Fibroblast of lung (primary cell): ENCODE measurements at places on chromosomes 13 and 19.

GRCh38 chr13:97179501-97179900 lies 42.6 kb upstream of the MBNL2 start:
- no peak for DNase-seq

- no peak for DNase-seq
These were observed 230.1 kb downstream of the POSTN start for GRCh38 chr13:37368501-37368900.

DNA sequence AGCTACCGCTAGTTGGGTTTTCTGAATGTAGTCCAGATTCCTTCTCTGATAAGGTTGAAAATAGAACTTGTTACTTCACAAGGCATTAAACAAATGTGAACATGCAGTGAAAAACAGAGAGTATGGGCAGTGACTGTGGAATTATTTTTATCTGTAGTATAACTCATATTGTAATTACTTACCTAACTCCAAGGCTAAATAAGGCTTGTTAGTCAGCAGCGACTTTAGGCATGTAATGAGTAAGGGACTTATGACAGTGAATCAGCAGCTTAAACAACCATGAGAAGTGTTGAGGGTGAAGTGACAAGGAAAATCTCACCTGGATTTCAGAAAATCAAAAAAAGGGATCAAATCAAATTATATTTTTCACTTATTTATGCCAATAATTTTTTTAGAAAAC lies 1719.5 kb upstream of the MIR17HG start:
- peak; percentile 60 for DNase-seq

DNA sequence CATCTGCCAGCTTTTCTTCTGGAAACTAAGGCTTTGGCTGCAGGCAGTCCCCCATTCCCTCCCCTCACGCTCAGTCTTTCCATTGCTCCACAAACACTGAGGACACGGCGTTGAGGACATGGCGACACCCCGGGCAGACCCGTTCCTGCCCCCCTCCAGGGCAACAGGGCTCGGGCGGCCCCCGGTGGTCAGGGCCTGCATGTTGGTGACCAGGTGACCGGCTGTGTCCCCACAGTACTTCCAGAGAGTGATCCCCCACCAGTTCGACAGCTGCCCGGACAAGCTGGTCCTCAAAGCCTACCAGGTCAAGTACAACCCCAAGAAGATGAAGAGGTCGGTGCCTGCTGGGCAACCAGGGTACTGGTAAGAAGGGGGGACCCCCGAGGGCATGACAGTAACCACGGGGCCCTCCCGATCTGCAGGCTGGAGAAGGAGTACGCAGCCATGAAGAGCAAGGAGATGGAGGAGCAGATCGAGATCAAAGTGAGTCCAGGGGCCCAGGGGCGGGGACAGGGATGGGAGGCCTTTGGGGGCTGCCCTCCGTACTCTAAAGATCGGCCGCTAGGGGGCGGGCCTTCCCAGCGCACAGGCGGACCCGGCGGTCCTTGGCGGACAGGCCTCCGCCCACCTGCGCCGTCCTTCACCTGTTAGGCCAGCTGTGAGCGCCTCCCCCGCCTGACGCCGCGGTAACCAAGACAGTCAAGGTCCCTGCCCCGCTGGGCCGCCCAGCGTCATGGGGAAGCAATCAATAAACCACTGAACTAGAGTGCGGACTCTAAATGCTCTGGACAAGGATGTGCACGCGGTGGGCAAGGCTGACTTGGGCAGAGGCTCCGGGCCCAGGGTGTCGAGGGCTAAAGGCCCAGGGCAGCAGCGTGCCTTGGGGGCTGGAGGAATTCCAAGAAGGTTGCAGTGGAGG lies 21.1 kb downstream of the PRR36 start:
- DNase-seq, result peak; percentile 44

DNA sequence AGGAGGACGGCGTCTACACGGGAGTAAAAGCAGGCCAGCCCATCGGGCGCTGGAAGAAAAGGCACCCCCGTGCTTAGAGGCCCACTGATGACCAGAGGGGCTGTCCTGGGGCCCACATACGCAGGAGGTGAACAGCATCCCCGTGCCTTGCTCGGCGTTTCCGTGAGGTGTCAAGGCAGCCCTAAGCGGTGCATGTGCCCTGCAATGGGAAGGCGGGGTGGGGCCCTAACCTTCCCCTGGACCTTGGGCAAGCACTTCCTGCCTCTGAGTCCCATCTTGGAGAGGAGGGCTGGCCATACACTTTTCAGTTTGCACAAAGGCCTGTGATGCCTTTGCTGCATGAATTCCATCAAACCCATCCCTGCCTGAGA lies 47.8 kb upstream of the ATP11A start:
- no peak for DNase-seq

DNA sequence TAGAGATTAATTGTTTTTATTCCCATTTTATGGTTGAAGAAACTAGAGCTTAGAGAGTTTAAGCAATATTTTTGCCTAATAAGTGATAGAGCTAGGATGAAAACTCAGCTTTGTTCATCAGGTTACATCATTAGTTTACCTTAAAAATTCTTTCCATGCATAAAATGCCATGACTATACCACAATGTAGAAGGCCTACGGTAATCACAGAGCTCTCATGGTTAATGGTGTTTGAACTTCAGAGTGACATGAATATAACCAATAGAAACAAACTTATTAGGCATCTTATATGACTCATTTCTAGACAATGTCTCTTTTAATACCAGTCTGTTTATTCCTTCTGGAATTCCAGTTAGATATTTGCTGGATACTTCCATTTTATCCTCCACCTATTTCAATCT lies 78.5 kb downstream of the FGF9 start:
- DNase-seq, result peak; percentile 64

DNA sequence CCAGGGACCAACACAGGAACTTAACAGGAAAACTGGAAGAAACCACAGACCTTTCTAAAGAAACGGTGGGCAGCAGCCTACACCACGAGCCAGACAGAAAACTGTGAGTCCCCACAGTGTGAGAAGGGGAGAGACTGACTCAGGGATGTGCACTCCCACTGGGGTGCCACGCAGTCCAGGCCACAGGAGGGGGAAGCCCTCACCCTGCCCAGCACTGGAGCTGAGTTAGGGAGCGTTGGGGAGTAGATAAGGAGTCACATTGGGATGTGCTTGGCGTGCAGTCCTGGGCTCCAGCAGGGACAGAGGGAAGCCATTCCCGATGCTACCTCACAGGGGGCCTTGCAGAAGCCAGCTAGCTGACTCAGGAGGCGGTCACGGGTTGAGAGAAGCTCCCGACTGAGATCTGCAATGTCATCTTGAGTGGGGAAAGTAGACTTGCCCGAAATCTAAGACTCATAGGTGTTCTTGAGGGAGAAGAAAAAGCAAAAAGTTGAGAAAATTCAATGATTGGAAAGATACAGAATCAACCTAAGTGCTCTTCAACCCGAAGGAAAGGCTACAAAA lies 17.3 kb downstream of the SIGLEC8 start:
- no peak for DNase-seq

- no peak for DNase-seq
These were observed 8.2 kb downstream of the NALCN start for GRCh38 chr13:101408154-101408553.

DNA sequence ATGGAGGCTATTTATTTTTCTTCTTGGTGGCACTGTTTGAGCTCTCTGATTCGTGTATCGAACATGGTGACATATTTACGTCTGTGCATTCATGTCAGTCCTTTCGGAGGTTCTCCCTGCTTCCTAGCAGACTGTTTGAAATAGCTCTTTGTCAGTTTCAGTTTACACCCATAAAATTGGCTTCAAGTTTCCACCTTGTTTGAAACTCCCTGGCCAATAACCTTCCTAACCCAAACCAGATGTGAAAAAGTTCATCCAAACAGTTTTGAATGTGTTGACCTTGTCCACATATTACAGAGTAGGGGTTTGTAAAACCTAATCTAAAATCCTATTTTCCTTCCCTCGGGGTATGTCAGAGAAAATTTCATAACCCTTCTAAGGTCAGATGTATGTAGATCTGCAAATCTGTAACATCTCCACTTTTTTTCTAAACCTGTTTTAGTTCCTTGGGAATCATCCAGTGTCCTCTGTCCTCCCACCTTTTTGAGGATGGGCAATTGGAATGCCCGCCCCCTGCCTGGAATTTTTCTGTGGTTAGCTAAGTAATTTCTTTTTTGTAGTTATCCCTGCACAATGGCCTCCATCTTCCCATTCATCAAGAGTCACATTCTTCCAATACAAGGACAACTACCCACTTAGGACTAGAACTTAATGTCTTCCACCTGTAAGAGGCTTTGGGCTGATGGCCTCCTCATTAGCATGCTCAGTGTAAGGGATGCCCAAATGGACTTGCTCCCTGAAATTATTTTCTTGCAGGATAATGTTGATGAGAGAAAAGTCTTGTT lies 499.8 kb downstream of the GPC6 start:
- DNase-seq, result no peak

DNA sequence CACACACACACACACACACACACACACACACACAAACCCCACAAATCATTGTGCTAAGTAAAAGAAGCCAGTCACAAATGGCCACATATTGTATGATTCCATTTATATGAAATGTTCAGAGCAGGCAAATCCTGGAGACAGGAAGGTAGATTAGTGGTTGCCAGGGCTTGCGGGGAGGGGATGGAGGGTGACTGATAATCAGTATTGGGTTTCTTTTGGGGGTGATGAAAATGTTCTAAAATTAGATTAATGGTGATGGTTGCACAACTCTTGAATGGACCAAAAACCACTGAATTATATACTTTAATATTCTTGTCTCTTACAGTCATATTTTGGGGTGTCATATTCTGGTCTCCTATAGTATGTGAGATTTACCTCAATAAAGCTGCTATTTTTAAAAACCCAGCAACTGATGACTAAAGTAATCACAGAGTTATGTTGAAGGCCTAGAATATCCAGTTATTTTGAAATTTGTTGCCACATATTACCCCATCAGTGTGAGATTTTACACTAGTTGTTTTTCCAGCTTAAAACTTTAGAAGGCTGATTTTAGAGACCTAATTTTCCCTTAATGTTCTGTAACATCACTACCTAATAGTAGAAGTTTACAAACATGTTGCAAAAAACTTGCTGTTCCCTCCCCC lies 20.3 kb downstream of the FLT1 start:
- DNase-seq, result no peak

GRCh38 chr19:10193790-10194499 lies 808 bp downstream of the DNMT1 start:
- DNase-seq, result peak; percentile 43

DNA sequence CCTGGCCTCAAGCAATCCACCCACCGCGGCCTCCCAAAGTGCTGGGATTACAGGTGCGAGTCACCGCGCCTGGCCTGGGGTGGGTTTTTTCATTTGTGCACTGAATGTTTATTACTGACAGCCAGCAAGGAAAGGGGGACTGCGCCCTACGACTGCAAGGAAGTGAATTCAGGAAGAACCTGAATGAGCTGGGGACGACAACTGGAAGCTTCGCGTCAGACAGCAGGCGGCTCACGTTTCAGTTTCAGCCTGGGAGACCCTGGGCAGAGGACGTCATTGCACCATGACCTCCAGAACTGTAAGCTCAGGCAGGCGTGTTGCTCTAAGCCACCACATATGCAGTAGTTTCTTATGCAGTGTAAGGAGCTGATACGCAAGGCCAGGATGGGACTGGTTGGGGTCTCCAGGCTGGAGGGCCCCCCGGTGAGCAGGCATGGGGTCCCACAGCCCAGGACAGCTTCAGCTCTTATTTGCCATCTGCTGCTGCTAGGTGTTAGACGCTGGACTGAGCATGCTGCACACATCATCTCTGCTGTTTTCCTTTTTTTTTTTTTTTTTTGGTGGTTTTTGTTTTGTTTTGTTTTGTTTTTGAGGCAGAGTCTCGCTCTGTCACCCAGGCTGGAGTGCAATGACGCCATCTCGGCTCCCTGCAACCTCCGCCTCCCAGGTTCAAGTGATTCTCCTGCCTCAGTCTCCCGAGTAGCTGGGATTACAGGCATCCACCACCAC lies 66.6 kb downstream of the GADD45B start:
- DNase-seq, result peak; percentile 51

GRCh38 chr19:53962887-53963431 lies at the start of gene CACNG8:
CACNG8 (plus strand) TSS chr19:53962937.
- DNase-seq, result no peak

DNA sequence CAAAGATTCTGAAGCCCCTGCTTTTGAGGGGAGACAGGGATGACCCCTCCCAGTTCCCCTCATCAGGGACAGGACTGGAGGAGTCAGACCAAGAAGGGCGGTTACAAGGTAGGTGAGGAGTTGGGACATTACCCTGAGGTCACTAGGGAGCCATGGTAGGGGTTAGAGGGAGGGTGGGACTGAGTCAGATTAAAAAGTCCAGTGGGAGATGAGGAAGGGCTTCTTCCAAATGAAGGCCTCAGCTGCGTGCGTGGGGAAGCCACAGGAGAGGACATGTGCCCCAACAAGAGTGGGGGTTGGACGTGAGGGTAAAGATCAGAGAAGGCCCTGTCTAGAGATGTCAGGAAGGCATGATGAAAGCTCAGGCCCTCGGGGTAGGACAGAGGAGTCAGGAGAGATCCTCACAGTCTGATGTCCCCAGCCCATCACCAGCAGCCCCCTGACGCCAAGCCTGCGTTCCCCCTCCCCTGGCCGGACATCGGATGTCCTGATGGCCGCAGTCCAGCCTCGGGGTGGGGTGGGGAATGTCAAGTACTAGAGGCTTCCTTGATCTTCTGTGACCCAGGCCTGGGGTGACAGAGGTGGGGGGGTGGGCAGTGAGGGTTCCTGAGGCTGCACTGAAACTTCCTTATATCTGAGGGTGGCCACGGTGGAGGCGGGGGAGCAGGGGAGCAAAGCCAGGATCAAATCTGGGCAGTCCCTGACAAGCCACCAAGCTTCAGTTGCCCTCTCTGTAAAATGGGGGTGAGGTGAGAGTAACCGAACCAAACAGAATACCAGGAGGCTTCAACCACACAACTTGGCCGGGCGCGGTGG lies 6.5 kb upstream of the MFSD12 start:
- no peak for DNase-seq

DNA sequence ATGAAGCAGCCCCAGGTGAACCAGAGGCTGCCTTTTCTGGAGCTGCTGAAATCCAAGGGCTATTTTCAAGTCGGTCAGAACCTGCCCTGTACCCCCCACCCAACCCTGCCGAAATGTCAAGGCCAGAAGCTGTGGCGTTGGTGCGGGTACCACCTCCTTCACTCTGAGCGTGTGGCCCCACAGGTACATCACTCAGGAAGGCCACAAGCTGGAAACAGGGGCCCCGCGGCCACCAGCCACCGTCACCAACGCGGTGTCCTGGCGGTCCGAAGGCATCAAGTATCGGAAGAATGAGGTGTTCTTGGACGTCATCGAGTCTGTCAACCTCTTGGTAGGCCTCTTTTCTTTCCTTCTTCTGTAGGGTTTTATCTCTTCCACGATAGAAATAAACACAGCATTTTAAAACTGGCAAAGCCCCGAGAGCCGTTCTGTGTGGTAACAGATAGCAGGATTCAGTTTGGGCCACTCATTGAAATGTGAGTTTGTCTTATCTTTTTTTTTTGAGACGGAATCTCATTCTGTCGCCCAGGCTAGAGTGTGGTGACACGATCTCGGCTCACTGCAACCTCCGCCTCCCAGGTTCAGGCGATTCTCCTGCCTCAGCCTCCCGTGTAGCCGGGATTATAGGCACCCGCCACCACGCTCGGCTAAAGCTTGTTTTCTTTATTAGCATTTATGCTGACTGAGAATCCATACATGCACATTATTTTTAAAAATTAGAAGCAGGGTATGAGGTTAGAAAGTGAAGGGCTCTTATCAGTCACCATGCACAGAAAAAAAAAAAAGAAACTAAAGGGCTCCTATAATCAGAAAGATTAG lies 11.3 kb downstream of the AP1M1 start:
- no peak for DNase-seq

GRCh38 chr13:103391936-103392335 lies 325.7 kb upstream of the SLC10A2 start:
- DNase-seq, result no peak

GRCh38 chr13:21544515-21544914 lies 59.5 kb downstream of the MICU2 start:
- no peak for DNase-seq

- no peak for DNase-seq
These were observed 234.6 kb downstream of the SLITRK6 start for GRCh38 chr13:85564598-85564997.
